ENCODE measurements at places on chromosomes 5 and 9.
A peak's percentile ranks its signal among the peaks of the same experiment; 100 is the strongest.

GRCh38 chr5:136135536-136135935 is 2.9 kb downstream of the SMAD5 start:
- no peak for DNase-seq

DNA sequence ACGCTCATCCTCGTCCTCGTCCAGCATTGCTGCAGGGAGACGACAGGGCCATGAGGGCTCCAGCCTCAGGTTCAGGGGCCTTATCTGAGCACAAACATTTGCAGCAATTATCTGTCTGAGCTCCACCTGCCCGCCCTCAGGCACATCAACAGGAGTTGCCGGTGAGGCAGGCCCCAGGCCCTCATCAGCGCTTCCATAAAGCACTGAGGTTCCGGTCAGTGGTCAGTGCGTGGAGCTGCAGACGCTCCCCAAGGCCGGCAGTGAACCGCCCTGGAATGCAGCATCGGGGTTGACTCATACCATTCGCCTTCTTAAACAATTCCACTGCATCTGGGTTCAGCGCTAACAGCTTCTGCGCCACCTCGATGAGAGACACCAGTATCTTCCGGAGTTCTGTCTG is 15.2 kb downstream of the UBAC1 start:
- no peak for DNase-seq

DNA sequence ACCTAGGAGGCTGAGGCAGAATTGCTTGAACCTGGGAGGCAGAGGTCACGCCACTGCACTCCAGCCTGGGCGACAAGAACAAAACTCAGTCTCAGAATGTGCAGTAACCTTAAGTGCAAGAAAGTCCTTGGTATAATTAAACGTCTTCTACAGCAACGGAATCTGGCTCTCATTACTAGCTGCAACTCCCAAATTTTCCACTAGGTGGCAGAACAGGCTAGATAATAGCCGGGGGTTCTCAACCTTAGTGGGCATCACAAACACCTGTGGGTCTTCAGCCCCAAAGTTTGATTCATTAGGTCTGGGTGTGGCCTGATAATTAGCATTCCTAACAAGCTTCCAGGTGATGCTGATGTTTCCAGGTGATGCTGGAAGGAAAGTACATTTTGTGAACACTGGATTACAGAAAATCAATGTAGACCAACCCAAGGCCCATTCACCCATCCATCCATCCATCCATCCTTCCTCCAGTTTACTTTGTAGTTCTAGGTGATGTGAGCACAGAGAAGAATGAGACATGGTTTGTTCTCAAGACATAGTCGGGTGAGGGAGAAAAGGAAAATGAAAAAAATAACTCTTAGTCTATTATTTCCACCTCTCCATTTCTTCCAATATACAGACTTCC is 37.3 kb downstream of the FBXW2 start:
- peak; percentile 40 for DNase-seq

- DNase-seq, result peak; percentile 59
Observed at GRCh38 chr5:392431-392988, 50.5 kb upstream of the EXOC3 start.

DNA sequence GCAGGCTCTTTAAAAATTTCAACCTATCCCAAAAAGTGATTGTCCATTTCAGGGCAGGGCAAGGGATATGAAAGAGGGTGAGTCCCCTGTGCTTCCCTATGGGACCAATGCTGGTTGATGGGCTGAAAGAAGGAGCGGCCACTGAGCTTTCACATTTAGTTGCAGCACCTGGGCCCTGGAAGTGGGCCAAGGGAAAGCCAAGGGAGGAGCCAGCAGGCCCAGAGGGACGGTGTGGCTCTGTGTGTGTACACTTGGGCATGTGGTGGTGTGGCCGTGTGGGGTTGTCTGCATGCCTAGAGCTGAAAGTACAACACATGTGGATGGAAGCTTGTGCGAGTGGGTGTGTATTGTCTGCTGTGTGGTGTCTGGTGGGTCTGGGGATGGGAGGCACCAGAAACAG is 14.0 kb upstream of the PSMD5 start:
- no peak for DNase-seq

GRCh38 chr5:31464081-31464480 is 67.8 kb downstream of the DROSHA start:
- DNase-seq, result no peak

- DNase-seq, result no peak
Observed at GRCh38 chr5:127040796-127041520, 10.6 kb upstream of the MARCHF3 start.
